Activated CD4-positive, alpha-beta T cell treated with anti-CD3 and anti-CD28 coated beads, Interleukin-2, amount 50 U/mL, for 1 hour (primary cell): ENCODE measurements at places on chromosomes 4 and X.

- DNase-seq, result no peak
These were observed 756.1 kb downstream of the FAM133A start for GRCh38 chrX:94430091-94430490.

DNA sequence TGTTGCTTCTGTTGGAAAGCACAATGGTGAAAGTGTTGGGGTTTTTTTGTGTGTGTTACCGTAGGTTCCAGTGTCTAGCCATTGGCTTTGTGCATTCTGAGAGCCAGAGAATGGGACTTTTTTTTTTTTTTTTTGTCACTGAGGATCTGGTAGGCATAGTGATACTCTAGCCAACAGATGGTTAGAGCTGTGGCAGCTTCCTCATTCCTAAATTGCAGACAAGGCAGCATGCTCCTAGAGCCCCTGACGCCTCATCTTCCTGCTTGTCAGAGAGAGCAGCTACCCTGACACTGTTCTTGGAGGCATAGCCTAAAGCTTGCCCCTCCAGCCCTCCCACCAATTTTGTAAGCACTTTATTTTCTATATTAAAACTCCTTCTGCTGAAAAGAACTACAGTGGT is 27.0 kb downstream of the ARHGEF9 start:
- DNase-seq, result no peak

DNA sequence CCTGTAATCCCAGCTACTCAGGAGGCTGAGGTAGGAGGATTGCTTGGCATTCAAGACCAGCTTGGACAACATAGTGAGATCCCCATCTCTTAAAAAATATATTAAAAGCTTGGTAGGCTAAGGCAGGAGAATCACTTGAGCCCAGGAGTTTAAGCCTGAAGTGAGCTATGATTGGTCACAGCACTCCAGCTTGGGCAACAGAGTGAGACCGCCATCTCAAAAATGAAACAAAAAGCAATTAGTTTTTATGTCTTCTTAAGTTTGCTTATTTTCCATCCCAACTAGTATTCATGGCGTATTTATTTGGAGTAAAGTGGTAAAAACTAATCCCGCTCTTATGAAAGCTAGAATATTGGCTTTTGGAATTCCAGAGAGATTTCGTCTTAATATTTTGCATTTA is 25.4 kb upstream of the PDE5A start:
- DNase-seq, result no peak

DNA sequence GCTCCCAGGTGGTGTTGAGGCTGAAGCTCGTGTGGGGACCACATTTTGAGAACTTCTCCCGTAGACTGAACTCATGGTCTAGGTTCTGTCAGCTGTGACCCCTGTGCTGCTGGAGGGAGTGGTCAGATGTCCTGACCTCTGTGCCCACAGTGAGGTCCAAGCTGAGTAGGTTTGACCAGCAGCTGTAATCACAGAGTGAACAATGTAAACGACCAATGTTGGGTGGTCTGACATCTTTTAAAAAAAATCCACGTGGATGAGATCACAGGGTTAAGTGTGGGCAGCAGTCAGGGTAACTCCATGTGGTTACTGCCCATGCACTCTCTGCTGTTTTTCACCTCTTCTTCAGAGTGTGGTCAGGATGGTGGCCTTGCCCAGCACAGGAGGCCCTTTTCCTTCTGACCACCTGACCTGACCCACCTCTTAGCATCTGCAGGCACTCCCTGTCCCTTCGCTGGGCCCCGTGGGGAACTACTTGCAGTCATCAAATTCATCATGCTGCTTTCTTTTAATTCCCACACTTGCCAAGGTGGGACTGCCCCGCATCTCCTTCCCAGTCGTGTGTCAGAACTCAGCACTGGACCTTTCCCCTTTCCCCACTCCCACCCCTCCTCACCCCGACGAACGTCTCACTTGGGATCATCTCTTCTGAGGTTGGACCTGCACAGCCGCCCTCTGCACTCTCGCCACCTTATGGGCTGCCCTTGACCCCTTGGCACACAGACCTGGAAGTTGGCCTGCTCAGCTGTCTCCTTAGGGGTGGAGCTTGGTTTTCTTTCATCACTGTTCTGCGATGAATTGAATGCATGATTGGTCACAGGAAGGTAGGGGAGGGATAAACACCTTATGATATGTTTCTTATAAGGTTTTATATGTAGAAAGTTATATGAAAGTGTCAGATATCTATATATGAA is 120.1 kb downstream of the PTTG2 start:
- no peak for DNase-seq

DNA sequence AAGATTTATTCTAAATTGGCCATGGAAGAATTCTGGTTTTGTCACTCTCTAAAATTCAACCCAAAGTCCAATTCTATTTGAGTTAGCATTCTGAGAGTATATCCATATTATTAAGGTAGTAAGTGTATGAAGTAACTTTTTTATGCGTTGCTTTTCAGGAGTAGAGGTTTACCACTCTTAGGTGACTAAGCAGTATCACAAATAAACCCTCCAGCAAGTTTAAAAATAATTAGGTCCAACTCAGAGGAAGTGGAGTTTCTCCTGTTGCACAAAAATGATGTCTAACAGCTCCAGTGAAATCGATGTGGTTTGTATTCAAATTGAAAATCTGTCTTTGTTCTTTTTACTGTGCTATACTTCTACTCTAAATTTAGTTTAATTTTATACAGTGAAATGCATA is 6.6 kb downstream of the SCML1 start:
- DNase-seq, result no peak

DNA sequence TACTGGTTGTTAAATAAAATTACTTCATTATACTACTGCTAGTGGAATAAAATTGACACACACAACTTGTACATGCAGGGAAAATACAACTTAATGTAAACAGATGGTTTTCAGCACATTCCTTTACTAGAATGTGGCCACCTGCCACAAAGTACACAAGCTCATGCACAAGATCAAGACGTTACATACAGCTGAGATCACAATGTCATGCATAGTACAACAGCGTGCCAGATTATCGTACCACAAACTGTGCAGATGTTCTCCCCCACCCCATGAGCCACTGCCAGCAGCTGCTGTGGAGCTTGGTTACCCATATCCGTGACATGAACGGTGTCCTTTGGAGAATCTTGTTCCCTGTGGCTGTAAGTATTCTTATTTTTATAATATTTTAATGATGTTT is 27.7 kb downstream of the FBXO8 start:
- DNase-seq, result no peak

DNA sequence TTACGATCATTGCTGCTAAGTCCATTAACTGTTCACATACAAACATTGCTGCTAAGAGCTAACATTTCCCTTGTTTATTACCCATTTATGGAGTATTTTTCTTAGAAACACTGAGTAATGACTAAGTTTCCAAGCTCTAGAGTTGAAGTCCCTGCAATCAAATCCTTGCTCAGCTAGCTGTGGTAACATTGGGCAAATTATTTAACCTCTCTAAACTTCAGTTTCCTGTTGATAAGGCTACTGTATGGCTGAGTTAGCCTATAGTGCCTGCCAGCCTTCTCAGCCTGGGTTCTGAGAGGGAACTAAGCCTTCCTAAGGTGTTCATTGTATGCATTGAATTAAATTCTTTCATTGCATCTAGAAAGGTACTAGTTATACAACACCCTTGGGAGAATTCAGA is 15.2 kb upstream of the SCOC start:
- no peak for DNase-seq
